ENCODE measurements at places on chromosomes 7 and 10.

GRCh38 chr7:134452419-134452838, 6.5 kb downstream of the AKR1B1 start:
- no peak for DNase-seq

DNA sequence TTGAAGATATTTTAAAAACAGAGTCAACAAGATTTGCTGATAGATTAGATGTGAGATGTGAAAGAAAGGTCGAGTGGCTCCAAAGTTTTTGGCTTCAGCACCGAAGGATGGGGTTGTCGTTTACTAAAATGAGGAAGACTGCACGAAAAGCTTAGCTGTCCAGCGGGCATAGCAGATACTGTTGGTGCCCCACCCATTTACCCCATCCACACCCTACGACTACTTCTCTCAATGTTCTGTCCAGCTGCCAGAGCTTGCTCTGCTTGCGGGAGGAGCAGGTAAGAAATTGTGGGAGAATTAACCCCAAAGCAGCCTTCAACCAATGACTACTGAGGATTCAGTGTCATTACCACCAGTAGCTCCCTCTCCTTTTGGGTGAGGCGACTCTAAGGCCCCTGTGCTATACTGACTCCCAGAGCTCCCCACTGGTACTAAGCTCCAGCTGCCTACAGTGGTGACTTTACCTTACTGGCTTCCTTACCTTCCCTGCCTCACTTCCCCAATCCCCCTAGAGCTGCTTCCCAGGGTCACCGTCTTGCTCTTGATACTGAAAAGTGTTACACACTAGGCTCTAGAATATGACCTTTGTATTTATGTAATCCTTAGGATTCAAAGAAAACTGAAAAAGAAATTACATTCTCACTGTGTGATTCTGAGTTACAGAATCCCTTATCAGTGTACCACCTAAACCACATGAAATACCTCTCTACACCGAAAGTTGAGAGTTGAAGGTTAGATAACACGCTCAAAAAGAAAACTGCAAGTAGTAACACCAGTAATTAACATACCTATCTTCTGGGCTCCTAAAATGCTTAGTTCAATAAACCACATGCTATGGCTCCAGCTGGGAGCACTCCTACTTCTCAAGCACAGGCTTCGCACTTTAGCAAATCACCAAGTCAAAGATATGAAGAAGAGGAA, 22.3 kb downstream of the CACUL1 start:
- no peak for DNase-seq

- DNase-seq, result no peak
Observed at GRCh38 chr10:20670579-20670978, 226.5 kb downstream of the NEBL start.

- peak; percentile 14 for DNase-seq
Observed at GRCh38 chr10:118754229-118754555, 578 bp downstream of the CACUL1 start.

- no peak for DNase-seq
Observed at GRCh38 chr10:69800109-69800508, 1.6 kb upstream of the COL13A1 start.

DNA sequence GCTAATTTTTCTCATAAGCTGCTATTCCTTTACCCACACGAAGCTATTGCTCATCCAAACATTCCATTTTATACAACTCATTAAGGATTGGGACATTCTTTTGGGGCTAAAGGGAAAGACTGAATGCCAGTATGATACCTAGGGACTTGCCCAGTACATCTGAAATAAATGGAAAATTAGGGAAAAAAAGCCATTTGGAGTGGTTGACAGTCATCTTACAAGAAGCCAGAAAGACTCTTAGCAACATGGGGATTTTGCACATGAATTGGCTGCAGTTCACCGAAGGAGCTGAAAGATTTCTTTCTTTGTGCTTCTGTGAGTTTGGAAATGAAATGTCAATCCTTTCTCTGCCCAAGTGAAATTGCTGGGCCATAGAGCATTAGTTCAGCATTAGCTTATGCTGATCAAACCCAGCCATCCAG, 43.3 kb upstream of the MTURN start:
- DNase-seq, result no peak

- DNase-seq, result no peak
Observed at GRCh38 chr10:121914661-121915060, 13.2 kb downstream of the ATE1 start.
